ENCODE measurements at places on chromosomes 16 and 17. TPM values are rescaled to one million over a fixed set of nuclear protein-coding genes. Genes with fewer than 3 reads are reported as not detected.

GRCh38 chr17:36672403-36672918 is 71.1 kb downstream of the MRM1 start:
- DNase-seq, result no peak

DNA sequence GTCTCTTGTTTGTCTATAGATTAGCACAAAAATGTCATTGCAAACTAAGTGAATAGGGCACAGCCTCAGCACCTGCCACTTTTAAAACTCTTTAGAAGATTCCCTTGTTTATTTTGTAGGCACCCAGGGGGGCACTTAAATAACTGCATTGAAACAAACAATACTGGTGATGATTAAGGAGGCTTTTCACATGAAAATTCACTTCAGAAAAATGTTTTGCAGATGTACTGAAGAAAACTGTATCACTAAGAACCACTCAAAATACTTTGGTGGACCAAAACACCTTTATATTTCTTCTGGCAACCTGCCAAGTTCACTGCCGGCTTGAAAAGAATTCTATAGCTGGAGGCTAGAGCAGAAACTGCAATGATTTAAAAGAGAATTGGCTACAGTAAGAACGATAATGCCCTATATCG is 281.5 kb downstream of the TOX3 start:
- peak; percentile 2 for DNase-seq

GRCh38 chr17:4998027-4998731 is 429 bp downstream of the KIF1C start:
- DNase-seq, result no peak

Gene SLC6A2
- polyA plus RNA-seq, result 1.6 TPM

Gene PLEKHH3
- polyA plus RNA-seq, result 38.0 TPM
